ENCODE measurements at places on chromosomes 7 and 10. TPM values are rescaled to one million over a fixed set of nuclear protein-coding genes. Genes with fewer than 3 reads are reported as not detected.

Gene MYH16
- total RNA-seq = not detected

DNA sequence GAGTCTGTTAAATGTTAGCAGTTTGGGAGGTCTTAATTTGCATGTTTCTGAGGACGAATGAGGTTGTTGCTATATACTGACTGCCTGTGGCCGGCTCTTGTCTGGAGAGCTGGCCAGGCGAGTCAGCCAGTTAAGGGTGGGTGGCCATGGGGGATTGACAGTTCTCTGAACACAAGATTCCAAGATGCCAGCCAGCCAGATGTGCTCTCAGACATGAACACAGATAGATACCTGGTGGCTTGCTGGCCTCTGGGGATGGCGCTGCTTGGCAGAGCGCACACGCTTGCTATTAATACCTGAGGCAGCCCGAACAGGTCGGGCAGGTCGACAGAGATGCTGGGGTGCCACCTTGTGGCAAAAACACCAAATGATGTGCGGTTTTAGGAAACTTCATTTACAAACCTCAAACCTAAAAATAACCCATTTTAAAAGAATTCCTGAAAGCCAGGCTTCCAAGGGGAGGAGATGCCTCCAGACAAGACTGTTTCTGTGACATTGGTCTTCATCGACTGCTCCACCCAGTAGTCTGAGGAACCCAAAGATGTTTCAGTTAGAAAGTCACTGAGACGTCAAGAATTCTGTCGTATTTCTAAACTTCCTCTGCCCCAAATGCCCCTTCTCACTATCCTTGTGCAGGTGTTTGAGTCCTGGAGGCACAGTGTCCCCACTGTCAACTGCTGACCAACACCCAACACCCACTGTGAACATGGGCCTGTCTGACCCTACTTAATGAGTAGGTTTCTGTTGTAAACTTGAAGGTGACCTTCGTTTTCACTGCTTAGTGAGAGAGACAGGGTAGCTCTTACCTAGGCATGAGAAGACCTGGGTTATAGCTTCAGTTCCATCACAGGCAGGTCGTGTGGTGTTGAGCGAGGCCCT, 123.4 kb downstream of the NT5C2 start:
- DNase-seq = peak; percentile 50

DNA sequence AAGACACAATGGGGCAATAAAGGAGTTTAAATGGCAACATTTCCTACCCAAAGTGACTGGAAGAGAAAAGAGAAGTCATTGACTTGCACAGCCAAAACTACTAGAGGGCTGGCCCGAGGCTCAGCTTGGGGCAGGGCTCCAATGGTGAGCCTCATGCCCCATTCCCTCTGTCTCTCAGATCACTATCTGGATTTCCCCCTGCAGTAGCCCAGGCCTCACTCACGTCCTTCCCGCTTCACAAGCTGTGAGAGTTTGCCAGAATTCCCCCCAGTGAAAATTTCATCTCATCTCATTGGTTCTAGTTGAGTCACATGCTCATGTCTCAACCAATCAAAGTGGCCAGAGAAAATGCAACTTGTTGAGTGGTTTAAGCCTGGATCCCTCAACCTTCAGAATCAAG, 181.3 kb downstream of the WDR11 start:
- DNase-seq = no peak

DNA sequence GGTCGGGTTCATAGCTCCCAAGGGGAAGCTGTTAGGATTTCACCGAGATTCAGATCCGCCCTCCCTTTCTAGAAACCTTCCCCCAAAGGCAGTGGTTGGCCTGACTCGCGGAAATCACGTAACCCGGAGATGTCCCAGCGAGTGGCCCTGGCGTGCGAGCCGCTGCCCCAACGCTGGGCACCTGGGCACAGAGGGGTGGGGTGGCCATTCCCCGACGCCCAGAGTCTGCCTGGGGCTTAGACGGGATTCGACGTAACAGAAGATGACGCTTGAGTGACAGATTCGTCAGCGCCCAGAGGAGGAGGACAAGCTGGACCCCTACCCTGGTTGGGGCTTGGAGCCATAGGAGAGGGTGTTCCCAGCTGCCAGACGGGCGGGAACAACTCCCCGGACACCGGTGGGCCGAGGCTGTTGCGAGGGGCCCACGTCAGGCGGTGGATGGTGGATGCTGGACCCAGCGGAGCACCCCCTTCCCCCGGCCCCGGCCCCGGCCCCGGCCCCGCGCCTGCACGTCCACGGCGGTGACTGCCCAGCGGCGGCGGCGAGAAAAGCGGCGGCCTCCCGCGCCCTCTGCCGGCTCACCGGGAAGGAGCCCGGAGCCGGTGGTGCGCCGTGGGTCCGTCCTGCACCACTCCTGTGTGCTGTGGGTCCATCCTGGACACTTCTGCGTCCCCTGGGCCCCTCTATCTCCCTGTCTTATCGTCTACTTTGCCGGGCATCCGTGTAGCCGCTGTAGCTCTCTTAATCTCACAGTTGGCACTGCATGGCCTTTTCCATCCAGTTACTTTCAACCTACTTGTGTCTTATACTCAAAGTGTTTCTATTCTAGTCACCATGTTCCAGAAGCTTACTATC, 35.4 kb upstream of the KNDC1 start:
- no peak for DNase-seq

GRCh38 chr10:110746969-110747608, 103.0 kb downstream of the RBM20 start:
- DNase-seq = no peak

- DNase-seq = no peak
These were observed 5.0 kb upstream of the CALML5 start for GRCh38 chr10:5504146-5505072.

DNA sequence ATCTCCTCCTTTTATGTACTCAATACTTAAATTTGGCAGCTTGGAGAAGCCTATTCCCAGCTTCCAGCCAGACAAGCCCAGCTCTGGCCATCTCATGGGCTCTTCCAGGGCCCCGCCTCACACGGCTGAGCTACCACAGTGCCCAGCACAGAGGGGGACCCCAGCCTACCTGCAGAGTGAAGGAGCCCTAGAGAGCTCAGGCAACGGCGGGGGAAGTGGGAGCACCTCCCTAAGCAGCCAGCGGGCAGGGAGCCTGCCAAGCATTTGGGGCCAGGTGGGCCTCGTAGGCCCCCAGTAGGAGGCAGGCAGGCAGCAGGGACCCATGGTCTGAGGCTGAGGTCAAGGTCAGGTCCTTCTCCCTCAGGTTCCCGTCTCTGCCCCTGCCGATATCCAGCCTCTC, 29.1 kb upstream of the SMARCD3 start:
- no peak for DNase-seq
